Stimulated activated CD8-positive, alpha-beta memory T cell treated with anti-CD3 and anti-CD28 coated beads, Interleukin-15, amount 100 ng/mL, for 1 hour (primary cell): ENCODE measurements at places on chromosomes 5 and 9.

DNA sequence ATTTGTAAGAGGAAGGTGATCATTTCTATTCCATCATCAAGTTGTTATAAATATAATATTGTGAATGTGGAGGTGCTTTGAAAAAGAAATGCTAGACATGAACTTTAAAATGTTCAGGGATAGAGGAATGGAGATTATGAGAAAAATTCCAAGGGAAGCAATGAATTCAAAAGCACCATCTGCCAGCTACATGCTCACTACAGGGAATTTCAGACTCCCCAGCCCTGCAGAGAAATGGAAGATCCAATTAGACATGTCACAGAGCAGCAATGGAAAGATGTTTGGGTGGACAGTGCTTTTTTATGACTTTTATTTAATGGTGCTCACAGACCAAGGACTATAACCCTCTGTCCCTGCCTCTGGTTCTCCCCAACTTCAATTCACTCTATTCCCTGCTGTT lies 209.7 kb downstream of the ESM1 start:
- no peak for DNase-seq

DNA sequence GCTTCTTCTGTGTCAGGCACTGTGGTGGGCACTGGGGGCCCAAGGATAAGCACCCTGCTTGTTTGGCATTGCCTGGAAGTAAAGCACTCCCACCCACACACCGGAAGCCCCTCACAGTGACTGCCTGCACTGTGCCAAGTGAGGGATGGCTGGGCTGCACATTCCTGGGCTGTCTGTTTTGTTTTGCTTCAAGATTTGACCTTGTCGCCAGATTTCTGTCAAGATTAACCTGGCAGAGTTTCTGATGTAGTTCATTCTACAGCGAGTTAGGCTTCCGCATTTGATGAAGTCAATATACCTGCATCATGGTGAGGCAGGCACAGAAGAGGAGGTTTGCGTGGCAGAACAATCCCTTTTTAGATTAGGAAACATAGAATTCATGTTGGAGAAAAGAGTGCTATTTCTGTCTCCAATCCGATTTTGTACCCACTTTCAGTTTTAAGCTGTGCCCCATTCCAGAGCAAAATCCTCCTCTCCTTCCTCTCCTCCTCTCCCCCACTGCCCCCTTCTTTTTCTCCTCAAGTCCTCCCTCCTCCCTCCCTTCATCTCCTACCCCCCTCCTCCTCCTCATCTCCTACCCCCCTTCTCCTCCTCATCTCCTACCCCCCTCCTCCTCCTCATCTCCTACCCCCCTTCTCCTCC lies 14.4 kb upstream of the BOD1 start:
- no peak for DNase-seq

- DNase-seq: no peak
Observed at GRCh38 chr5:38795986-38796741, 49.6 kb upstream of the OSMR start.

GRCh38 chr9:120765910-120766425 lies 27.2 kb downstream of the FBXW2 start:
- no peak for DNase-seq

- DNase-seq: no peak
Observed at GRCh38 chr5:97544240-97544639, 361.2 kb upstream of the RIOK2 start.
